ENCODE measurements at places on chromosomes 3 and 15.

- DNase-seq = no peak
Measured at GRCh38 chr3:183984127-183984740, 33.5 kb downstream of the ABCC5 start.

DNA sequence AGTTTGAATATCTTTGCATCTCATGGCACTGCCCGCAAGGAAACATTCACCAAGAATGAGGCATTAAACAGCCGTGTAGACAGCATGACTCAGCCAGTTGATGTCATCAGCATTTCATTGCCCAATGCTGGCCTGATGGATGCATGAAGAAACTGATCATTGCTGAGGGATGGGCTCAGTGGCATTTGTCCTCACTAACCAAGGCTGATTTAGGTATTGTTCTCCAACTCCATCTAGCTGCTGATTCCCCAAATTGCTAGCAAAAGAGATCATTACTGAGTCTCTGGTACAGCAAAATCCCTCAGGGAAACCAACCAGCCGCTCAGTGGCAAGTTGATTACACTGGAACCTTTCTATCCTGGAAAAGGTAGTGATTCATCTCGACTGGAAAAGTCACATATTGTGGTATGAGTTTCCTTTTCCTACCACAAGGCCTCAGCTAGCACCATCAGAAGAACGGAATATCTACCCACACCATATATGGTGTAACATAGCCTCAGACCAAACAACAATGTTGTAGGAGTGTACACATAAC lies 186.5 kb upstream of the GAP43 start:
- no peak for DNase-seq

GRCh38 chr15:40281057-40281800 lies 1.6 kb downstream of the ANKRD63 start:
- DNase-seq = no peak

- no peak for DNase-seq
Measured at GRCh38 chr15:65917407-65917756, 48.1 kb downstream of the RAB11A start.

DNA sequence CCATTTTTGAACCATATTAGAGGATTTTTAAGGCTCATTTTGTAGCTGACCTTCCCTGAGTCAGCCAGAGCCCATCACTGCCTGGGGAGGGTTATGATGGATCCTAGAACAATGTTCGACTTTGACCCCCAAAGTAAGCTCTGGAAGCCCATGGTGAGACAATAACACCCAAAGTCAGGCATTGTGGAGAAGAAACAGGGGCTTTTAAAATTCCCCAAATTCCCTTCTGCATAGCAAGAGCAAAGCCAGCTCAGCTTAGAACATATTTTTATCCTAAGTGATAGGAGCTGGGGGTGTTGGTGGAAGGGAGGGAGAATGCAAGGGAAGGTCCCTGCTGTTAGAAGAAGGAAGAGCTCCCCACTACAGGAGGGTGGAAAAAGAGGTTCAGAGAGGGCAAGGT lies 4.0 kb downstream of the ITGA11 start:
- DNase-seq = no peak

GRCh38 chr15:98966091-98966787 lies 41.4 kb downstream of the PGPEP1L start:
- DNase-seq = no peak

DNA sequence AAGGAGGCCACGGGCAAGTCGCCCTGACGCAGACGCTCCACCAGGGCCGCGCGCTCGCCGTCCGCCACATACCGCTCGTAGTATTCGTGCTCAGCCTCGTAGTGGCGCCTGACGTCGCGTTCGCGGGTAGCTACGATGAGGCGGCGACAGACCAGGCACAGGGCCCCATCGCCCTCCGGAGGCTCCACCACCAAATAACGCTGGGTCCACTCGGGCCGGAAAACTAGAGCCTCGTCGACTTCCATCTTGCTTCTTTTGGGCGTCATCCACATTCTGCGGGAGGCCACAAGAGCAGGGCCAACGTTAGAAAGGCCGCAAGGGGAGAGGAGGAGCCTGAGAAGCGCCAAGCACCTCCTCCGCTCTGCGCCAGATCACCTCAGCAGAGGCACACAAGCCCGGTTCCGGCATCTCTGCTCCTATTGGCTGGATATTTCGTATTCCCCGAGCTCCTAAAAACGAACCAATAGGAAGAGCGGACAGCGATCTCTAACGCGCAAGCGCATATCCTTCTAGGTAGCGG lies at the start of gene EPM2AIP1:
Gene EPM2AIP1, minus strand, starts transcription at position 326 of the 520 bp plus-strand sequence. Its CDS starts 54 bp downstream, at position 272.
- no peak for DNase-seq

- DNase-seq = no peak
Measured at GRCh38 chr3:119125742-119126504, 20.0 kb upstream of the TEX55 start.

- no peak for DNase-seq
Measured at GRCh38 chr3:42855219-42855546, 20.5 kb downstream of the CYP8B1 start.

- DNase-seq = no peak
Measured at GRCh38 chr3:127158614-127159229, 34.2 kb upstream of the PRR23E start.

GRCh38 chr15:57485869-57486268 lies 105.8 kb upstream of the MYZAP start:
- DNase-seq = no peak

DNA sequence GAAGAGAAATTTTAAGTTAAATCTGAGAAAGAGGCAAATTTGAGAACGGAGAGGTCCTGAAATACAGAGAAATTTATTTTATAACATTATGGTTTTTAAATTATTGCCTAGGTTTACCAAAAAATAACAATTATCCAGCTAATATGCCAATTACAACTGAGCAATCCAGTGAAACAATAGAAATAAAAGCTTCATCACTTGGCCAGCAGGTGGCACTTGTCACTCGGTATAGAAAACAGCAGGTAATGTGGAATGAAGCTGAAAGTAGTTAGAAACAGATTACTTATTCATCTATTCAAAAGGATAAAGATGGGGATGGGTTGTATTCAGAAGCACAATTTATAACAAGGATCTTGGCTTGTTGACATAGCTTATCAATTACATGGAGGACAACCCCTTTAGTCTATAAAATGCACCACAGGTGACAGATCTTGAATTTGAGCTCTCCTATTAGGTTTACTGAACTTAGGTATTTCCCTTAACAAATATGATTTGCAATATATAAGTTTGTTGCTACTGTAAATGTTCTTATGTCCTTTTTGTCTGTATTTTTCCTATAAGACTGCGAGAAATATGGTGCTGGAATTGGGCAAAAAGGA lies 70.1 kb upstream of the GUCA1C start:
- peak; percentile 37 for DNase-seq

- no peak for DNase-seq
Measured at GRCh38 chr15:78421238-78421965, 16.6 kb upstream of the IREB2 start.

- no peak for DNase-seq
Measured at GRCh38 chr15:100696452-100696851, 94.1 kb downstream of the ASB7 start.

- no peak for DNase-seq
Measured at GRCh38 chr15:45630917-45631691, 3.7 kb upstream of the SQOR start.

- no peak for DNase-seq
Measured at GRCh38 chr15:33874156-33874555, 94.1 kb upstream of the CHRM5 start.

DNA sequence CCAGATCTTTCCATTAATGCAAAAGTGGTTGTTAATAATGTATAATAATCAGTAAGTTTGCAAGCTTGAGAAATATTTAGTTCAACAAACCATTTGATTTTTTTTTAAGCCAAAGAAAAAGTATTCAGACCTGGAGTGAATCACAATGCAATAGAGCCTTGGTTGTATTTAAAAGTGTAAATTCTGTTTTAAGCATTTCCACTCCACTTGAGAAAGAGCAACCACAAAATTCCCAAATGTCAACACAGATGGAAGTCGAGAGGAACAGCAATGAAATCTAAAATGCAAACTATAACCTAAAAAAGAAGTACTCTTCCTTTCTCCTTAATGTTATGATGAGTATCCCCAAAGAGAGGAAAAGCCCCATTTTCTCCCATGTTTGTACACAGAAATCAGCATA lies 20.2 kb downstream of the GBE1 start:
- no peak for DNase-seq

GRCh38 chr3:180881065-180881801 lies 31.2 kb upstream of the FXR1 start:
- no peak for DNase-seq

DNA sequence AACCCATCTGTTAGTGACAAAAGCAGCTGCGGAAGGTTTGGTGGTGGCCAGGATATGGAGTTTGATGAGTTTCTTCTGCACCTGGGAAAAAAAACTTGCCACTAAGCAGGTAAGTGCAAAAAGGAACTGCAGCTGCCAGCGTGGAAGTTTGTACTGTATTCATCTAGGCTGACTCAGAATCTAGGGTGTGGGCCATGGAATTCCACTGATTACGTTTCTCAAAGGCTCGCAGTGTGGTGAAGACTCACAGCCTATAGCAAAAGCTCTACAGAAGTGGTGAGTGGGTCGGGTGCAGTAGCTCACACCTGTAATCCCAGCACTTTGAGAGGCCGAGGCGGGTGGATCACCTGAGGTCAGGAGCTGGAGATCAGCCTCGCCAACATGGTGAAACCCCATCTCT lies 334.6 kb upstream of the GRM7 start:
- DNase-seq = no peak

GRCh38 chr15:86854176-86854575 lies 774.5 kb downstream of the AGBL1 start:
- DNase-seq = no peak

GRCh38 chr15:31803388-31803884 lies 226.9 kb upstream of the CHRNA7 start:
- no peak for DNase-seq

DNA sequence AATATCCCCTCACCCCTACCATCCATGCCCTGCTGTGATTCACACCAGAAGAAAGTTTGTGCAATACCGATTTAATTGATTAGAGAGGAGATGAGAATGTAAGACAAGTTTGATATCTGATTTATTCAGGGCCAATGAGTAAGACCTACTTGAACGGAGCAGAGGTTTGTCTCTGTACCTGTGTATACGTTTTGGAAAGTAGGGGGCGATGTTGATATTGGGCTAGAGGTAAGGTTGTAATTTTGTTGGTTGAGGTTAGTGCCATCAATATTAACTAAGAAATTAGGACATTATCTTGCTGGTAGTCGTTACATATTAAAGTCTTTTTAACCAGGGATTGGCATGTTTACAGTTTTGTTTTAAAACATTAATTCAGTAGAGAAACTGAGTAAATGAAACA lies 20.5 kb downstream of the EAF2 start:
- no peak for DNase-seq

- DNase-seq = no peak
Measured at GRCh38 chr3:128992926-128993460, 883 bp downstream of the CFAP92 start.

- no peak for DNase-seq
Measured at GRCh38 chr3:119826711-119827608, 45.1 kb downstream of the NR1I2 start.

- no peak for DNase-seq
Measured at GRCh38 chr15:65183865-65184159, 1.3 kb downstream of the CLPX start.

DNA sequence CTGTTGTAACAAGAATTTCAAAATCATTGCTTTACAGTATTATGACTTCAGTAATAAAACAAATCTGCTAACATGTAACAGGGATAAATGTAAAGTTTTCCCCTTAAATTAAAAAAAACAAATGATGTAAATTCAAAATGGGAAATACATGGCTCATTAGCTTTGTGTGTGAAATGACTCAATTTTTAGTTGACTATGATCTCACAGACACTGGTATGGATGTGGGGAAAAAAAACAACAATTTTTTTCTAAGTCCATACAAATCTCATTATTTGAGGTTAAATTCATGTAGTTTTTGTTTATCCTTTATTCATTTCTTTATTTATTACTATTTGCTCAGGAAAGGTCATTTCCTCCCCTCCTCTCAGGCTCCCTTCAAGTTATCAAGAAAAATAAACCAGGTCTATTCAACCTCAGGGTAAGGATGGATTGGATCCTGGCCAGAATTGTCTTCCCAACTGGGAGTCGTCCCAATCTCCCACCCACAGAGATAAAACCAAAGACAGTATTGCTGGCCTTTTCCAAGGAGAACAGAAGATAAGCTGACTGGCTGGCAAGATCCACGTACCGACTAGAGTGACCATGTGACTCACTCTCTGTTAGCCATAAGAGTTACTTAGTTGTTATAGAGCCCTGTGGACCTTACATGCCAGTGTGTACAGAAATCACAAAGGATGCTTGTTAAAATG lies 373.3 kb downstream of the GAP43 start:
- DNase-seq = no peak

DNA sequence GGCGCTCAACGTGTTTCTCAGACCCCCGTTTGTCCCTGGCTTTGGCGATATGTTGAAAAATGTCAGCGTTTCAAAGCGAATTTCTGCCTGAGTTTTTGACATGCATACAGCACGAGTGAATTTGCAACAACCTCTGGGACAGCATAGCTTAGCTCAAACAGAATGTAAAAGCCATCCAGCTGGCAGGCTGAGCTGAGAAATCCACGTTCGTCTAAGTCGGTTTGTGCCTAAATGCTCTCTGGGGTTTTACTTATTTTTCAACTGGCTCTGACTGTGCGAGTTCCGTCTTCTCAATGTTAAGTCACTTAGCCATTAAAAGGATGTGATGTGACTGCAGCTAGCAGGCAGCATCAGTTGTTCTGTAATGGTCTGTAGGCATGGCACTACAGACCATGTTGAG lies 243.5 kb upstream of the SLCO3A1 start:
- DNase-seq = no peak

DNA sequence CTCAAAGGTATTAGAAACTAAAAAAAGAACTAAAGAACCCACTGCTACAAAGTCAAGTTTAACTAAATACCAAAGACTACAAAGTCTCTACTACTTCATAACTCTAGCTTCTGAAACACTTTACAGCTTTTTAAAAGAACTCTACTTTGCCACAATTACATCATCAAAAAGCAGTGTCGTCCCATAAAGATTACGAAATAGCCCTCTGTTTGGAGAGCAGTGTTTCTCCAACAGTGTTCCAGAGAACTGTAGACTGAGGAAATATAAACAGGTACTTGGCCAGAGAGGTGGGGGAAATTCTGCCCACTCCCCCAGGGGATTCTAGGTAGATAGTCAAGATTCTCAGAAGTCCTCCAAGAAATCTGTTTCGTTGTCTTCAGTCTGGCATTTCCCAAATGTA lies 225.6 kb downstream of the PDZRN3 start:
- DNase-seq = no peak

DNA sequence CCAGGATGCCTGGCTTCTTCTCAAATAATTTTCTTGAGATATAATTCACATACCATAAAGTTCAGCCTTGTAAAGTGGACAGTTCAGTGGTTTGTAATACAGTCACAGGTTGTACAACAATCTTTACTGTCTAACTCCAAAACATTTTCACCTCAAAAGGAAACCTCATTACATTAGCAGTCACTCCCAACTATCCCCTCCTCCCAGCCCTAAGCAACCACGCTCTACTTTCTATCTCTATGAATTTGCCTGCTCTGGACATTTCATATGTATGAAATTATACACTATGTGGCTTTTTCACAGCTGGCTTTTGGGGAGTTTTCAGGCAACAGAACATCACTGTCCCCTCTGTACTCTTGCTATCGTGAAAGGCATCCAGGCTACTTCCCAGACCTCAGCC lies 17.5 kb downstream of the TGM5 start:
- DNase-seq = no peak

GRCh38 chr3:31013843-31014242 lies 119.4 kb upstream of the GADL1 start:
- DNase-seq = no peak

Data from activated naive CD4-positive, alpha-beta T cell treated with anti-CD3 and anti-CD28 coated beads, Interleukin-2, amount 50 U/mL, for 16 hours (primary cell).